C1 segment of cervical spinal cord (tissue), 14 donors: ENCODE measurements at places on chromosomes 12 and 14.
A peak's percentile ranks its signal among the peaks of the same experiment; 100 is the strongest.

DNA sequence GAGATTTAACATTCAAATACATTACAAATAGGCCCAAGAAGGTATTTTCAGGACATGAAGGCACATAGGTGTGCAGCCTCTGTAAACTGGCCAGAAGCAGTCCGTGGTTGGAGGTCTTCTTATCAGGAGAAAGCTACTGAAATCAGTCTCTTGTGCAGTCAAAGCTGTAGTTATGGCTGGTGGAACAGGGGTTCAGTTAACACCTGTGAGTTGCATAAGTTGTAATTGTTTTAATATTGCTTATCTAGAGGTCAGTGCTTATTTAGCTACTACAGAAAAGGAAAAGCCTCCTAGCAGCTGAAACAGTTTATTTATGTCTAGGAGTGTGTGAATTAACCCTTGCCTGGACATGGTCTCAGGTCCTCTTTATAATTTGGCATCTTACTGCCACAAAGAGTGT is 377.6 kb upstream of the MDGA2 start:
- no peak for DNase-seq

GRCh38 chr14:30849354-30849753 is 25.0 kb upstream of the COCH start:
- no peak for DNase-seq

DNA sequence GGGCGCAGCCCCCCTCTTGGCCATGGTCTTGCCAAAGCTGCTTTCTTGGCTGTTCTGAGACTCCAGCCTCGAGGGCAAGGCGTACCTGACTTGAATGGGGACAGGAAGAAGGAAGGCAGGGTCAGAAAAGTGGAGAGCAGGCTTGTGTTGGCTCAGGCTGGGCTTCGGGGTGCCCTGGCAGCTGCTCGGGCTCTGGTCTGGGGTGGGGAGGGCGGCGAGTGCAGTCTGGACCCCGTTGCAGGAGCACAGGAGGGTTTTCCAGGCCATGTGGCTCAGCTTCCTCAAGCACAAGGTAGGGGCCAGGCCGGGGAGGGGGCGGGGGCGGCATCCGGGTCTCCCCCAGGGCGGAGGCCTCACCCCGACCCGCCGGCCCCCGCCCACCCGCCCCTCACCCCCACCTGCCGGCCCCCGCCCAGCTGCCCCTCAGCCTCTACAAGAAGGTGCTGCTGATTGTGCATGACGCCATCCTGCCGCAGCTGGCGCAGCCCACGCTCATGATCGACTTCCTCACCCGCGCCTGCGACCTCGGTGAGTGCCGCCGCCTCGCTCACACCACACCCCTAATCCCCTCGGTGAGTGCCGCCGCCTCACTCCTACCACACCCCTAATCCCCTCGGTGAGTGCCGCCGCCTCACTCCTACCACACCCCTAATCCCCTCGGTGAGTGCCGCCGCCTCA is 4.2 kb downstream of the NOC4L start:
- DNase-seq, result no peak

- no peak for DNase-seq
Measured at GRCh38 chr12:48937170-48937569, 11.9 kb upstream of the FKBP11 start.

DNA sequence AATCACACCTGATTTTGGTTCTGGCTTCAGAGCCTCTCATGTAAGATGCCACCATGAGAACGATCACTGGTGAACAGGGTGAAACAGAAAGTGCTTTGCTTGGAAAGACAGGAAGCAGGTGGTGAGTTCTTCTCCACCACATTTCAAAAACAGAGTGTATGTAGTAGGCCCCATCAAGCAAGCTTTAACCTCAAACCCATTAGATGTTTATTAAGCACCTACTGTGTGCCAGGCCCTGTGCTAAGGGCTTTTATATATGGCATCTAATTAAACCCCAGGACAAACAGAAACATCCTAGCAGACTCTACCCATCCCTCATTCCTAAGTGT is 47.8 kb upstream of the MED13L start:
- DNase-seq, result no peak

- DNase-seq, result no peak
Measured at GRCh38 chr12:5123921-5124320, 80.2 kb downstream of the KCNA5 start.

DNA sequence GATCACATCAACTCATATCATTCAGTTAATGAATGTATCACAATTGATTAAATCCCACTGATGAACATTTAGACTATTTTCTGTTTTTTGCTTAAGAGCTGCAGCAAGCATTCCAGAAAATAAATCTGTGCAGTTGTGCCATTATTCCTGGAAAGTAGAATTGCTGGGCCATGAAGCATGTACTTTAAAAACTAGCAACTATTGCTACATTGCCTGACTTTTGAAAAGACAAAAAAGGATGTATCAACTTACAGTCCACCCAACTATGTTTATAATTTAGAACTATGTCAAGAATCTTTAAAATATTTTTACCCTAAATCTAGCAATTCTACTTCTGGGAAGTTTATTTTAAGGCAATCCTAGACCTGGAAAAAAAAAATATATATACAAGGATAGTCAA is 33.4 kb upstream of the ERGIC2 start:
- no peak for DNase-seq

GRCh38 chr14:30708157-30708556 is 86.0 kb downstream of the SCFD1 start:
- no peak for DNase-seq

GRCh38 chr12:15883536-15883935 is 1.3 kb downstream of the STRAP start:
- no peak for DNase-seq

- no peak for DNase-seq
Measured at GRCh38 chr12:115261691-115262398, 577.9 kb upstream of the TBX3 start.

- no peak for DNase-seq
Measured at GRCh38 chr12:84973026-84973425, 60.4 kb upstream of the SLC6A15 start.

- no peak for DNase-seq
Measured at GRCh38 chr12:7711133-7711532, at the start of gene DPPA3. DPPA3 (plus strand) TSS chr12:7711433; CDS start chr12:7711571, 138 bp downstream.

GRCh38 chr14:56119201-56119981 is 1.2 kb downstream of the PELI2 start:
- peak; percentile 33 for DNase-seq

- no peak for DNase-seq
Measured at GRCh38 chr14:68147303-68147702, 327.7 kb downstream of the RAD51B start.

- DNase-seq, result no peak
Measured at GRCh38 chr14:71748196-71748595, 184.0 kb upstream of the RGS6 start.

GRCh38 chr12:5439371-5439771 is 7.5 kb downstream of the NTF3 start:
- no peak for DNase-seq

DNA sequence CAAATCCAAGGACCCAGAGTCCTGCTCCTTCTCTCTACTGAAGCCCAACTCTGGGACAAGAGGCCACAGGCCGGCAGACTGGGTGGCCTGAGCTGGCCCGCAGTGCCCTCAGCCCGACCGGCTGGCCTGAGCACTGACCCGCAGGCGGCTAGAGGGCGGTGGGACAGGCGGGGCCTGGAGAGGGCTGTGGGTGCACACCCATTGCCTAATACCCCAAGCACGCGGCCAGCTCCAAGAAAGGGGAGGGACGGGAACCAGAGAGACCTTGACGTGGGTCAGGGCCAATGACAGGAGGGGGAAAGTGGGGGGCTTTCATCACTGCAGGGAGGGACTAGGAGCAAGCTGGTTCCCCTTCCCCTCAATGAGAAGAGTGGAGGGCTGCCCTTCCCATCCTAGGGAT is 2.0 kb upstream of the WNT10B start:
- no peak for DNase-seq

GRCh38 chr12:109518820-109519665 is 41.6 kb downstream of the UBE3B start:
- DNase-seq, result peak; percentile 80

DNA sequence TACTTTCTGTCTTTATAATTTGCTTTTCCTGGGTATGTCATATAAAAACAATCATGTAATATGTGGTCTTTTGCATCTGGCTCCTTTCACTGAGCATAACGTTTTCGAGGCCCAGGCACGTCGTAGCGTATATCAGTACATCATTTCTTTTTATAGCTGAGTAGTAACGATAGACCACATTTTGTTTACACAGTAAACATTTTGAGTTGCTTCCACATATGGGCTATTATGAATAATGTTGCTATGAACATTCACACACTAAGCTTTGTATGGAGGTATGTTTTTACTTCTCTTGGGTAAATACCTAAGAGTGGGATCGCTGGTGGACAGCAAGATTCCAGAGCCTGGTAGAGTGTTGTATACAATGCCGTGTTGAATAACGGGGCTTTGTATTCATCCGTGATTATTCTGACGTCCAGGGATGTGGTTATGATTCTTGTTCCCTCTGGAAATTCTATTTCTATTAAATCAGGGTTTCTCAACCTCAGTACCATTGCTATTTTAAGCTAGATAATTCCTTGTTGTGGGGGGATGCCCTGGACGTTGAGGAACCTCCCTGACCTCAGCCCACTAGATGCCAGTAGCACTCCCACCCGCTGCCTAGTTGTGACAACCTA is 38.9 kb upstream of the CIT start:
- DNase-seq, result no peak

GRCh38 chr14:102474934-102475333 is 34.6 kb downstream of the ANKRD9 start:
- no peak for DNase-seq

GRCh38 chr12:111249018-111249370 is 119.9 kb downstream of the PHETA1 start:
- DNase-seq, result no peak
